Stimulated activated CD4-positive, alpha-beta T cell treated with anti-CD3 and anti-CD28 coated beads, TNF-alpha, amount 100 ng/mL, for 1 hour (primary cell): ENCODE measurements at places on chromosomes 4 and X.

GRCh38 chr4:182554736-182555135, 311.5 kb downstream of the TENM3 start:
- no peak for DNase-seq

GRCh38 chr4:2850966-2851798, 7.5 kb downstream of the ADD1 start:
- no peak for DNase-seq

DNA sequence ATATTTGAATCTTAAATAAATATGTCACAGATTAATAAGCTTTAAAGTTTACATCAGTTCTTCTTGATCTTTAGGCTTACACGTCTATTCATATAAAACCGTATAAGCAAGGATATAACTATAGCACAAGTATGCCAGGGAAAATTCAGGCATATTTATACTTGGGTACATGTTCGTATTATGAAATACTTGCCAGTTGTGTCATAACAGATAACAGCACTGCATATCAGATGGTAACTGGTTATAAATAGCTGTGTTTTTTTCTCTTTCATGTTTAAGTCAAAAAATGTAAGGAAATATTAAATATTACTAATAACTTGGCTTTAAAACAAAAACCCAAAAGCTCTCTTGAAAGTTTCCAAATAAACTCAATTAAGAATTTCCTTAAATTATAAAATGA, 17.5 kb downstream of the BRWD3 start:
- DNase-seq: no peak

- DNase-seq: no peak
Observed at GRCh38 chr4:7227008-7227407, 34.7 kb downstream of the SORCS2 start.

DNA sequence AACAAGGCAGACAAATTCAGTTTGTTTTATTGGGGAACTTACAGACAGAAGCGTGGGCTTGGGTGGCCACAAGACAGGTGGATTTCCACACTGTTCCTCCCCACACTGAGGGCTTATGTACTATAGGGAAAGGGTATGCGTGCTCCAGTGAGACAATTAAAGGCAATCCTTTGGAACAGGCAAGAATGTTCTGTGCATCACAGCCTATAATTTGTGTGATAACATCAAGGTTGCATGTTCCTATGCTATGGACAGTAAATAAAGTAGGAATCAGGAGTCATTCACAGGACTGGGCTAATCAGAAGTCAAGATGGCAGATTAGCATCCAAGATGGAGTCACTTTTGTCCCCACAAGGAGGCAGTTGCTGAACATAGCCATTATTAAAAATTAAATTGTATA, 84.6 kb upstream of the TRIM2 start:
- no peak for DNase-seq

- no peak for DNase-seq
Observed at GRCh38 chr4:105472871-105473323, 965 bp downstream of the PPA2 start.

GRCh38 chr4:47729131-47729680, 108.7 kb downstream of the CORIN start:
- DNase-seq: no peak

GRCh38 chr4:165096776-165097175, 15.9 kb downstream of the TMEM192 start:
- DNase-seq: no peak

DNA sequence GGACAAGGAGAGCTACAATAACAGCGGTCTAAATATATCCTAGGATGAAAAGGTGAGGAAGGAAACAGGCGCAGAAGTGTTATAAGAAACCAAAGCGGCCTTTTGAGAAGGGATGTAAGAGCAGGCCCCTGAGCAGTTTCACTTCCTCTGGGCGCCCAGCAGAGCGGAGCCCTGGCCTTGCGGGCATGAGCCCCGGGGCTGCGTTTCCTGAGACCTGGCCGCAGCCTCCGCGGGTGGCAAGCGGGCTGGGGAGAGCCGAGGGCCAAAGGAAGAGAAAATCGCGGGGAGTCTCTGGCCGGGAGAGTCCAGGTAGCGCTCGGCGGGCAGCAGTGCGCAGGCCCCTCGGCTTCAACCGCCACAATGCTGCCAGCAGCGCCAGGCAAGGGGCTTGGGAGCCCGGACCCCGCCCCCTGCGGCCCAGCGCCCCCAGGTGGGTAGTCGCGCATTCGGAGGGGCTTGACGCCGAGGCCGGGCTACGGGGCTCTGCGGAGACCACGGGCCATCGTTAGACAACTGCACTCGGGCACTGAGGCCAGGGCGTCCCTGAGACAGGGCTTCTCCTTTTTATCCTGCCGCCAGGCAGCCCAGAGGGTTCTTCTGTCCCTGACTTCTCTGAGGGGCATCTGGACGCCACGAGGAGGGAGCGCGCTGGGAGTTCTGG, at the start of gene BANK1:
Gene BANK1 (plus strand): TSS at position 210 of the 661 bp plus-strand sequence. CDS start 151 bp downstream, at position 361.
- peak; percentile 5 for DNase-seq

GRCh38 chr4:87802858-87803257, 3.5 kb downstream of the IBSP start:
- no peak for DNase-seq

DNA sequence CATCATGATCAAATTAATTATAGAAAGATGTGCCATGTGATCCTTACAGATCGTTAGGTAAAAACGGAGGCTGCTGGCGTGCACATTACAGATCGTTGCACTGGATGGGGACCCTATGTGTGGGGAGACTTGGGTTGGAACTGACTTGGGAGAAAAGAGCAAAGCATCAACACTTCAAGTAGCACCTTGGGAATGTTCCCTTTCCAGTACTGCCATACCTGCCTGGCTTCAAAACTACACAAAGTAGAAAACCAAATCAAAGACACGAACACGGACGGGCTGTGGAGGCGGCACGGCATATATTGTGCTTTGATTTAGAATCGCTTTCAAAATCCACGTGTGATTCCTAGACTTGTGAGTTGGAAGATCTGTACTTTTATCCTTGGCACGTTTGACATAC, 898 bp downstream of the CMC4 start:
- DNase-seq: no peak

DNA sequence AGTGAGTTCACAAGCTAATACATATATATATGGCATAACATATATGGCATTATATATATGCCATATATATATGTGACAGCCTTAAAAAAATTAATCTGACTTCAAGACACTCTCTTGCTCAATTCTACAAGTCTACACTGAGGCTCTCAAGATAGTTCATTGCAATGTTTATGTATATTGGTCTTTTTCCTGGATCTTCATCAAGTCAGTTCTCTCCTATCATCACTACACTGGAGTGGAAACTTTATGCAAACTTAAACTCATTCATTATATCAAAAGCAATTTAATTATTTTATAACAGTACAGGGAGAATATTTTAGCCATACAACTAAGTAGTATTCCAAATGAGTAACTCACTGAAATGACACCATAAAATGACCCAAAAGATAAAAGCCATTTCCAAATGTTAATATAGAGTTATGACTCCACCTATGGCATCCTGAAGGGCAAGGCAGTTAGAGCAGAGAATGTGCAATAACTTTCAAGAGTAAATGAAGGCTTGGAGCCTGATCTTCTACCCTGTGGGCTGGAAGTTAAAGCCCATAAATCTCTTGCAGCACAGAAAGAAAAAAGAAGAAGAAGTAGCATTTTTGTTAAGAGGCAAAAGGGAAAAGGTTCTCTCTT, 176.3 kb upstream of the SLIT2 start:
- DNase-seq: no peak

GRCh38 chr4:24973747-24974601, 56.8 kb downstream of the LGI2 start:
- no peak for DNase-seq
